ENCODE measurements at places on chromosomes 7 and 10.

DNA sequence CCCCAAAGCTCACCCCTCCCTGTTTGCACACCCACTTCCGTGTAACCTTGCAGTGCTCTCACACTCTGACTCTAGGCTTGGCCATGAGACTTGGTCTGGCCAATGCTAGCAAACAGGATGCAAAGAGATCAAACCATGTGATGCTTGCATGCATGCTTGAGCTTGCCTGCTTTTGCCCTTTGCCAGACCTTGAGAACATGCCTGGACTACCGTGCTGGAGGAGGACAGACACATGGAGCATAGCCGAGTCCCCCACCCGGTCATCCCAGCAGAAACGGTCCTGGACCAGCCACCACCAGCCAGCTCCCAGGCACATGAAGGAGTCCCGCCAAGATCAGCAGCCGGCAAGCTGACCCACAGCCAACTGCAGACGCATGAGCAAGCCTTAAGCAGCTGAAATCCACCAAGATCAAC is 23.4 kb downstream of the PYROXD2 start:
- no peak for DNase-seq

DNA sequence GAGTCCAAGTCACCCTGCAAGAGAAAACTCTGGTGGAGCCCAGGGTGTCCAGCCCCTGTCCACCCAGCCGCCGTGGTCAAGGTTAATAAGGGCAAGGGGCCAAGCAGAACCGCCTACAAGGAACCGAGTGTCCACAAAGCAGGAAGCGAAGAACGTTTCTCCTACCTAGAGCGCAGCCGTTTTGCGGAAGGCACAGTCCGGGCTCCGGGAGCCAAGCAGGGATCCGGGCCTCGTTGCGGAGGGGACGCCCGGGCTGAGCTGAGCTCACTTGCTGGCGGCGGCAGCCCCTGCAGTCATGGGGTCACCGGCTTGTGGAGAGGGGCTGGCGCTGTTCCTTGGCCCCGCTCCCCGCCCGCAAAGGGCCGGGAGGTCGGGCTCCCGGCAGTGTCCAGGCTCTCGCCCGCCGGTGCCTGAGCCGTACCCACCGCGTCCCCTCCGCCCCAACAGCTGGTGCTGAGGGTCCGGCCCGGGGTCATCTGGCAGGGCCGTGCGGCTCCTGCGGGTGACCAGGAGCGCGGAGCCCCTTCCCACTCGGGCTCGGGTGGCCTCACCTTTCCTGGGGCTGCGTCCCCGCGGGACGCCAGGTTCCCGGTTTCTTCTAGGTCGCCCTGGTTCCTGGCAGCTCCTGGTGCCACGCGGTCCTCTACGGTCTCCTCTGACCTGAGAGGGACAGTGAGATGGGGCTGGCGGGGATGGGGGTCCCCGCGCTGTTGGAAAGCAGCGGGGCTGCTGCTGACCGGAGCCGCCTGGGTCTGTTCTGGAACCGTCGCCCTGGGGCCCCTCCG is 14.0 kb upstream of the ZNF273 start:
- no peak for DNase-seq

DNA sequence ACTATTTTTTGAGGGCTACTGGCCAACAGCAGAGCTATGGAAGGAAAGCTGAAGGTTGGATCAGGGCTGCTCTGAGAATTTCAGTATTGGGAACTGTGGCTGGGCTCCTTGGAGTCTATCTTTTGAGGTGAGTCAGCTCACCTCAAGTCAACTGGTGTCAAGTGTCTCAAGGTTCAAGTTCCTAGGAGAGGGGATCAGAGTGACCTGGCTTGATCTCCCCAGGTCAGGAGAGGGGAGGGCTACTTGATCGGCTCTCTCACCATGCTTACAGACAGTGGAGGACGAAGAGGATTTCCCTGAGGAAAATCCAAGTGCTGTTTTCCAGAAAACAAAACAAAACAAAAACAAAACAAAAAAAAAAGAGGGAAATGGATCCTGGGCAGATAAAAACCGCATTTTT is 132.8 kb downstream of the CACNB2 start:
- no peak for DNase-seq

- DNase-seq: peak; percentile 57
These were observed at the start of gene HGF for GRCh38 chr7:81769891-81770727. TSS of gene HGF (minus strand) at chr7:81770047. CDS start at chr7:81769971, 76 bp downstream.

- DNase-seq: no peak
These were observed 32.6 kb upstream of the MXI1 start for GRCh38 chr10:110174816-110175215.

DNA sequence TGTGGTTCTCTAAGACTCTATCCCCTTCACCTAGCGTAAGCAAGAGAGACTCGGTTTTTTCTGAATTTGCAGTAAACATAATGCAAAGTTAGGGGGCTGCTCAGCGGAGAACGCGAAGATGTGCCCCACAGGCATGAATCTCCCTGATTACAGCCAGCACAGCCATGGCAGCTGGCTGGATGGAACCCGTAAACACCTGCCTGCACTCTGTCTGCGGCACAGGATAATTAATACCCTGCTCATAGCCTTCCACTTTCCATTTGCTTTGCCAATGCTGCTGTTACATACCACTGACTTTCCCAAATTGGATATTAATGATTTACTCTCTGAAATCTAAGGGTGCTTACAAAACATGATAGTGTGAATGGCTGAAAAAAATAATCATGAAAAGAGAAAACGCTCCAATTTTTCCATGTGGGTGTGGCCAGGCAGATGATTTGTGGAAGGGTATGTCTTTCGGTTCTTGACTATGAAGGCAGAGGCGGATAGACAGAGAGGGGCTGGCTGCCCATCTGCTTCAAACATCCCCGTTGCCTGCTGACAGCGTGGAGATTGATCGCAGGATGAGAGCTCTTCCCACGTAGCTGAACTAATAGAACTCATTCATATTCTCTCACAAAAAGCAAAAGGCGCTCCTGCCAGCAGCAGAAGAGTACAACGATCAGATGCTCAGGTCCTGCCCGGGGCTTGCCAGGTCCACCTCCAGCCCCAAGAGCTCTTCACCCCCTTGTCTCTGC is 193.2 kb upstream of the GHITM start:
- DNase-seq: no peak

DNA sequence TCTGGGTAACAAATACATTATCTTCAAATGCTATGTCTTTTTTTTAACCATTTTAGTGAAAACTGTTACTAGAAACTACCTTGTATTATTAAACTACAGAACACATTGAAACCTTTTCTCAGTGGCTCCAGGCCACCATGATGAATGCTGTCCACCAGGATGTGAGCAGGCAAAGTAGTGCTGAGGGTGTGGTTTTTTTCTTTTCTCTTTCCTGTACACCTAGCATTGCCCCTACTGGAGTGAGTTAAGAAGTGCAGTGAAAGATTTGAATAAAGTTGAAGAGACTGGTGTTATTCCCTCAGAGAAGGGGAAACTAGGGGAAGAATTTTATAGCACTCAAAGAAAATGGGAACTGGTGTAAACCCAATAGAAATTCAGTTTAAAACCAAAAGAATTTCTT is 120.0 kb upstream of the SAMD8 start:
- DNase-seq: no peak

- DNase-seq: no peak
These were observed 26.8 kb downstream of the FAM133B start for GRCh38 chr7:92563345-92563744.
